Neural crest cell (in vitro differentiated cells): ENCODE measurements at places on chromosomes 16 and 17. TPM values are rescaled to one million over a fixed set of nuclear protein-coding genes. Genes with fewer than 3 reads are reported as not detected.

- DNase-seq = no peak
Measured at GRCh38 chr16:4314532-4315185, 1.2 kb upstream of the GLIS2 start.

GRCh38 chr16:61128545-61129323, 907.5 kb downstream of the CDH8 start:
- DNase-seq = no peak

- DNase-seq = peak; percentile 34
Measured at GRCh38 chr17:43832976-43833829, at the start of gene MPP3. Gene MPP3 (minus strand): TSS chr17:43833146. CDS start chr17:43831906, 1,240 bp downstream.

DNA sequence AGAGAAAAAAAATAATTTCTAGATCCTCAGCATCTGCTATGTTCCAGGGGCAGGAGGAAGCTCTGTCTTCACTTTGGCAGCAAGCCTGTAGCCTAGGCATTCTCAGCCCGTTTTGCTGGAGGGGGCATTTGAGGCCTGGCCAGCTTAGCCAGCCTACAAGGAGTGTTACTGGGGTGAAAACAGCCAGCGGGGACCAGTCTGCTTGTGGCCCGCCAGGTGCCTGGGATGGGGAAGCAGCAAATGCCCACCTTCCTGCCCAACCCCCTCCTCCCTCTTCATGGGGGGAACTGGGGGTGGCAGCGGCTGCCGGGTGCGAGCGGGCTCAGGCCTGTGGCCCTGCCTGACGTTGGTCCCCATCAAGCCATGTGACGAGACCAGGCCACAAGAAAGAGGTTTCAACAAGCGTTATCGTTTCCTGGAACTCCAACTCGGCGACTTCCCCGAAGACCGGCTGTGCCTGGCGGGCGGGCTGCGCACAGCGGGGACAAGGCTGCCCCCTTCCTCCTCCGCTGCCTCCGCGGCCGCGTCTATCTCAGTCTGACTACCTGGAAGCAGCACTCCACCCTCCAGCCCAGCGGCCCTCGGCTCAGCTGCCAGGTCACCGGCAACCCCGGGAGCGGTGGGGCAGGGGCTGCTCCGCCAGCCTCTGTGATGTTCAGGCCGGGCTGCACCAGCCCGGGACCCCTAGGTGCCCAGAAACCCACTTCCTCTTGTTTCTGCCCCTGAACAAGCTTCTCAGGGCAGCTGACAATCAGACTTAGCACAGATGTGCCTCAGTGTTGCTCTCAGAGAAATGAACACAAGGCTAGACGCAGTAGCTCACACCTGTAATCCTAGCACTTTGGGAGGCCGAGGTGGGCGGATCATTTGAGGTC, 22.9 kb downstream of the SOCS1 start:
- no peak for DNase-seq

DNA sequence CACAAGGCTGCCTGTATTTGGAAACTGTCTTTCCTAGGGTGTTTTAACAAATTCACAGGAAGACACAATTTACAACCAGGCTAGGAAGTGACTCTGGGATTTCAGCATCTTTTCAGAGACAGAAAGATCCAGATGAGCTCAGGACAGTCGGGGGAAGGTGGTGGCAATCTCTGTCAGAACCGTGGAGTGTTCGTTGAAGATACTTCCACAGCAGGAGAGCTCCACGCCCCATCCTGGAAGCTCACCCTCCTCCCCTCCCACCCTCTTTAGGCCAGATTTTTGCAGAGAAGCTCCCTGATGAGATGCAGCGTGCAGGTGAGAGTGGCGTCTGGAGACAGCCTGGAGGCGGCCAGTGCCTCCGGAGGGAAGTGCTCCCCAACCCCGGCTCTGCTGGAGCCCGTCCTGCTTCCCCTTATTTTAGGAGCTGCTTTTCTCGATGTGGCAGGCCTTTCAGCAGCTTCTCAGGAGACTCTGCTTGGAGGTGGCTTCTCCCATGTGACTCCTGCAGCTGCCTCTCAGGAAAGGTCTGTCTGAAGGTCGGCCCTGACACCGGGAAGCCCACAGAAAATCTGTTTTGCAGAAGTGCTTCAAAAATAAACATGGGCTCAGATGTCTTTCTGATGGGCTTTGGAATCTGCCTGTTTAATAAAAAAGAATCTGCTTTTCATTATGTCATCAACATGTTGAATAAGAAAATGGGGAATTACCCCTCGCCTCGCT, 186.4 kb upstream of the CHMP6 start:
- no peak for DNase-seq

DNA sequence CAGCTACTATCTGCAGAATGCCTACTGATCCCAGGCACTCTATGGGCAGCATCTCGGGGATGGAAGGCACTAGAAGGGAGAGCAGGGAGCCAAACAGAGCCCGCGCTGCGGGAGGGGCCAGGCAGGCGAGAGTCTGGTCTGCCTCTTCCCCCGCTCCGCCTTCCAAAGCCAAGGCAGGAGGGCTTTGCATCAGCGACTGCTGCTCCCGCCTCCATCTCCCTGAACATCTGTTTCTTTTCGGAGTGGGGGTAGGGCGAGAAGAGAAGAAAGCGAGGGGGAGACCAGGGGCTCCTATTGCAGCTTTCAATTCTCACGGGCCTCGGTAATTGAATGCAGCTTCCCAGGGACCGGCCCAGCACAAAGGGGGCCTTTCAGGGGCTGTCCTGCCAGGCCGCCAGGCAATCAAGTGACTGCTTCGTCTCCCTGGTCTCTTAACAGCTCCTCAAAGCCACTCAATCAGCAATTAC, 31.4 kb upstream of the CDC42EP4 start:
- peak; percentile 73 for DNase-seq

DNA sequence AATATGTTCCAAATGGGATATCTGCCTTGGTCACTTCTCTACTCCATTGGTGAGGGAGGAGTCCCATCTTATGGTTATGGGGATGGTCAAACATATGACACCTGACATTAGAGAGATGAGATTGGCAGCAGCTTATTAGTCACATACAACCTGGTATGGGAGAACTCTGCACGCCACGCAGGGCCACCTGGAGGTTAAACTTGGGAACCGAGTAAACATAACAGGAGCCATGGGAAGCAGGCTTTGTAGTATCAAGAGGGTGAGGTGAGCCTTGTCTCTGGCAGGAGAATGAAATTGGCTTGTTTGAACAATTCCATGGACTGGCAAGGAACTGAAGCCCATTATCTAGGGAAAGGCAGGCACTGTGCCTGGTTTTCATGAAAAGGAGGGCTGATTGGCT, 238.7 kb upstream of the ELAC2 start:
- DNase-seq = no peak

- no peak for DNase-seq
Measured at GRCh38 chr17:16934836-16935235, 37.1 kb downstream of the TNFRSF13B start.

The VPS25 gene
- total RNA-seq = 83.7 and 88.7 TPM in 2 replicates

The TEKT1 gene
- not detected in 2 replicates for total RNA-seq
